Stimulated activated CD8-positive, alpha-beta memory T cell treated with anti-CD3 and anti-CD28 coated beads, Interleukin-4, amount 100 ng/mL, for 1 hour (primary cell): ENCODE measurements at places on chromosomes 12 and 14.

DNA sequence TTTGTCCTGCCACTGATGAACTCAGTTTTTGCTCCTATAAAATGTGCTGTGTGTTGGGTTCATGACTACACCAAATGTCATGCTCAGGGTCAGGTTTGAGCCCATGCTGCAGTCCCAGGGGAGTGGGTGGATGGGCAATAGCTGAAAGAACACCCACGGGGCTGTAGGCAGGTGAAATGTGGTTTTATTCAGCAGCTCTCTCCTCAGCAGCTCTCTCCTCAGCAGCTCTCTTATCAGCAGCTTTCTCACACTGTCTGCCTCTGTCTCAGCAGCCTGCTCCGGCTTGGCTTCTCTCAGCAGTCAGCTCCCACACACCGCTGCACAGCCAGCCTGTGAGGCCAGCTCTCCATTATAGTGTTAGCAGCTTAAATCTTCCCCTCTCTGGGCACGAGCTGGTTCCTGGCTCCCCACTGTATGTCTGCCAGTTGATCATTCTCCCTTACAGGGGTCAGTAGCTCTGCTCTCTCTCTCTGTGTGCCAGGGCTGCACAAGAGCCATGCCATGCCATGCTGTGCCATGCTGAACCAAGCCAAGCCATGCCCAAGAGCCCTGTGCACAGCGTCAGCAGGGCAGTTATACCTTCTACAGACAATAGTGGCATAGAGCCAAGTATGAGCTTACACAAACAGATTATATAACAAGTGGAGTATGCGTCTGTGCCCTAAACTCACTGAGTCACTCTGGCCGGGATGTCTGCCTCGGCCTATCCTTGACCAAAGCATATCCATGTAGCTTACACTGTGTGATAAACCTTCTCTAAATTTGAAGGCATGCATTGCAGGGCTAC lies 303.3 kb upstream of the TMPO start:
- DNase-seq = no peak

DNA sequence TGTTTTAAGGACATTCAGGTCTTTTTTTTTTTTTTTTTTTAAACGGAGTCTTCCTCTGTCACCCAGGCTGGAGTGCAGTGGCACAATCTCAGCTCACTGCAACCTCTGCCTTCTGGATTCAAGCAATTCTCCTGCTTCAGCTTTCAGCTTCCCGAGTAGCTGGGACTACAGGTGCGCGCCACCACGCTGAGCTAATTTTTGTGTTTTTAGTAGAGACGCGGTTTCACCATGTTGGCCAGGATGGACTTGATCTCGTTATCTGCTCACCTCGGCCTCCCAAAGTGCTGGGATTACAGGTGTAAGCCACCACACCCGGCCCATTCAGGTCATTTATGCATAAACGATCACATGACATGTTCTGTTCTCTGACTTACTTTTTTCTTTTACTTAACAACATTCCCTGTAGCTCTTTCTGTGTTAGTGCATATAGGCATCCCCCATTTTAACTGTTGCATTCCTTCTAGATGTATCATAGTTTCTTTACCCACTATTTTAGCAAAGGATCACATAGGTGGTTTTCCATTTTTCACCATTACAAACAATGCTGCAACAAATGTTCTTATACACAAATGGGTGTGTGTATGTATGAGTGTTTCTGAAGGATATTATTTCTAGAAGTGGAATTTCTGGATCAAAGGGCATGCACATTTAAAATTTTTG lies 74.2 kb downstream of the ARF6 start:
- no peak for DNase-seq

DNA sequence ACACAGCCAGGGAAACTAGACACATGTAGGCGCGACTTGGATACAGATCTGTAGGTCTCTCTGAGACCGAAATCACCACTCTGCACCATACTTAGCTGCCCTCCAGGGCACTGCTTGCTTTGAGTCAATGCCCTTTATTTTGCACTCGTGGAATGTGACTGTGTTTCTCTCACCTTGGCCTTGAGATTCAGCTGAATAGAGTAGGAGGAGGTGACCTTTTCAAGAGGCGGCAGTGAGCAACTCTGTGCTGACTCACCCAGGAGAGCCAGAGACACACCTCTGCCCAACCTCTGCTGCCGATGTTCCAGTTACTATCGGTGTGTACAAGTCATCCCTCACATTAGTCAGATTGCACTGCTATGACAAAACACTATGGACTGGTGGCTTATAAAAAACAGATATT lies 583.4 kb downstream of the VRK1 start:
- DNase-seq = peak; percentile 28

DNA sequence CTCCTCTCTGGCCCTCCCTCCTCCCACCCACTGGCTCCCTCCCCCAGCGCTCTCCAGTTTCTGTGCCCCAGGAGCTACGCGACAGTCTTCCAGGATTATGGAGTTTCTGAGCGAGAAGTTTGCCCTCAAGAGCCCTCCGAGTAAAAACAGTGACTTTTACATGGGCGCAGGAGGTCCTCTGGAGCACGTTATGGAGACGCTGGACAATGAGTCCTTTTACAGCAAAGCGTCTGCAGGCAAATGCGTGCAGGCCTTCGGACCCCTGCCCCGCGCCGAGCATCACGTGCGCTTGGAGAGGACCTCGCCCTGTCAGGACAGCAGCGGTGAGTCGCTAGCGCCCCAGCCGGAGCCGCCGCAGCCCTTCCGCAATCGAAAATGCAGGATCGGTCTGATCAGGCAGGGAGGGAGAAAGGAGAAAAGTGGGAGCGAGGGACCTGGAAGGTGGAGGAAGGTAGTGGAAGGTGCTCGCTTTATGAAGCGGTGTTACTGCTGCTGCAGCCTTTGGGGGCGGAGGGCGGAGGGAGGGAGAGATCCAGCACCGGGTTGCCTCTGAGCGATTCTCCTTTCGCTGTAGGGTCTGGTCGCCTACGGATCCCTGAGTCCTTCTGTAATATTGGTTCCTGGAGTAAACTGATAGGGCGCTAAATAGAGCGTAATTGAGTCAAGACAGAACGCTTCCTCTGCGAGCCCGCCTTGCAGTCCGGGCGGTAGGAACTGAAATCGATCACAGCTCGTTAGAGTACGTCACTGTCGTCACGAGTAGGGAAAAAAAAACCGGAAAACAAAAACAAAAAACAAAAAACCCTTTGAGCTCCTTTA lies at the start of gene ALX1:
TSS of gene ALX1 (plus strand) at position 56 of the 819 bp plus-strand sequence. CDS start at position 98, 42 bp downstream.
- DNase-seq = no peak

- DNase-seq = no peak
These were observed 30.7 kb downstream of the DGLUCY start for GRCh38 chr14:91144425-91145145.

DNA sequence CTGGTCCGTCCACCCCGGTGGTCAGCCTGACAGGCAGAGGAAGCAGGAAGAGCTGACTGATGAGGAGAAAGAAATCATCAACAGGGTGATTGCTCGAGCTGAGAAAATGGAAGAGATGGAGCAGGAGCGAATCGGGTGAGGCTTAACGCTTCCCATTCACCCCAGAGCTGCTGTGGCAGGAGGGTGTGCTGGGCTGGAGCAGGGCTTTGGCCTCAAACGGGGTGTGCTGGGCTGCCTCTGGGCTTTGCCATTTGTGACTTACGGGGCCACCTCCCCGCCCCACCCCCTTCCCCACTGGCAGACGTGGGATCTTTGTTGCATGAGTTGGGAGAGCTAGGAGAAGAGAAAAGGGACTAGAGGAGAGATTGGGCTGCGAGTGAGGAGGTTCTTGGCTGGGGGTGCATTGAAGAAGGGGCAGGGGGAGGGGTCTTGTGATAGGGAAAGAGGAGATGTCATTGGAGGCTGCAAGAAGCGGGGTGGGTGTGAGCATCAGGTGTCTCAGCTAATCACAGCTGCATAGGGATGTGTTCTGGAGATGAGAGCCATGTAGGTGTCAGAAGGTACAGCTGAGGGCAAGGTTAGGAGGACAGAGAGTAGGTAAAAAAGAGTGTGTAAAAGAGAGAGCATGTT lies 56.3 kb downstream of the RPH3A start:
- DNase-seq = no peak

DNA sequence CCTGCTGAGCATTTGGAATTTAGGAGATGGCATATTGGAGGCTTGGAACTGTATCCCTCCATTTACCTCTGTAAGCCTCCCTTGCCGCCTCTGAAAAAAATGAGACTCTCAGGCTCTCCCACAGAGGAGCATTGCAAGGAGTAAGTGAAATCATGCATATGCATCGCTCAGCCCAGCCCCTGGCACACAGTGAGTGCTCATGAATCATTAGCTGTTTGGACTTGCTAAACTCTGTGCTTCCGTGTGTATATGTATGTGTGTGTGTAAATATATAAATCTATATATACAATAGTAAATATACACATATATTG lies 17.1 kb upstream of the TBX3 start:
- DNase-seq = no peak

DNA sequence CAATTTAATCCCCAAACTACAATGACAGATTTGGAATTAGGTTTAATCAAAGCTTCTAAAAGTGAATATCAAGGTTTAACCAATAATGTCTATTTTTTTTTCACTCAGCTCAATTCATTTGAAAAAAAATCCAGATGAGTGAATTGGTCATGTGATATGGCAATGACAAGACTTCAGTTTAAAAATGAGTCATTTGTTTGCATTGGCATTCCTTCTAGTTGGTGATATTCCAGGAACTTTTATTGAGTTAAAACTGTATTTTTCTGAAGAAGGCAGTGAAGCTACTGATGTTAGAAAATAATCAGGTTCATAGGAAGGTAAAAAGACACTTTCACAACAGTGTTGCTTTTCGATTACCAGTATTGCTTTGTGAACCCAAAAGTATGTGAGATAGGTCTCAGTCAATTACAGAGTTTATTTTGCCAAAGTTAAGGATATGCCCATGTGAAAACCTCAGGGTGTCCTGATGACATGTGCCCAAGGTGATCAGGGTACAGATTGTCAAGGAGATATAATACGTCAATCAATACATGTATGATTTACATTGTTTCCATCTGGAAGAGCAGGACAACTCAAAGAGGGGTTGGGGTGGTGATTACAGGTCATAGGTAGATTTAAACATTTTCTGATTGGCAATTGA lies 1214.9 kb downstream of the GALC start:
- no peak for DNase-seq

- no peak for DNase-seq
These were observed 369.1 kb upstream of the NOVA1 start for GRCh38 chr14:26966908-26967307.

DNA sequence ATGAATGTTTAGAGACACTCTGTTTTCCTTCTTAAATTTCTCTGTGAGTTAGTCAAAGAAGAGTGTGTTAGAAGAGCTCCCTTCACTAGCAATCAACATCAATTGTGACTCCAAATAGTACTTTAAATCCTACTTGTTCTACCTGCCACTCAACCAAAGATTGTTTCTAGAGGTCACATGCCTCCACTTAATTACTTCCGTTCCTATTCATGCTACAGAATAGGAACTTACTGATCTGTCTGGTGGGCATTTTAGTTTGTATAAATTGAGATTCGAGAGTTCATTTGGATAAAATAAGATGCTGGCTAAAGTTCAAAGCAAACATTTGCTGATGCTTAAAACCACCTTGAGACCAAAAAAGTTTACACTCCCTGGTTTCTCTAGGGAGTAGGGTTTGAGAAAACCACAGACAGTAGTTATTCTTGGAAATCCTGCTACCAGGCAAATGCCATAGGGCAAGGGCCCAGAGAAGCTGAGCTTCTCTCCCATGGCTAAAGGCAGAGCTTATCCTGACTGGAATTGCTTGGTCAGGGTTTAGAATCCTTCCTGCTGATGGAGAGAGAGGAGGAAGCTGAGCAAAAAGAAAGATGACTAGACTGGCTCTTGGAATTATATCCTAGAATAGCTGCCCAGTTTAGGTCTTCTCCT lies 389.6 kb upstream of the ATP2B1 start:
- no peak for DNase-seq

GRCh38 chr12:108966378-108967151 lies 54.3 kb downstream of the SVOP start:
- DNase-seq = no peak

DNA sequence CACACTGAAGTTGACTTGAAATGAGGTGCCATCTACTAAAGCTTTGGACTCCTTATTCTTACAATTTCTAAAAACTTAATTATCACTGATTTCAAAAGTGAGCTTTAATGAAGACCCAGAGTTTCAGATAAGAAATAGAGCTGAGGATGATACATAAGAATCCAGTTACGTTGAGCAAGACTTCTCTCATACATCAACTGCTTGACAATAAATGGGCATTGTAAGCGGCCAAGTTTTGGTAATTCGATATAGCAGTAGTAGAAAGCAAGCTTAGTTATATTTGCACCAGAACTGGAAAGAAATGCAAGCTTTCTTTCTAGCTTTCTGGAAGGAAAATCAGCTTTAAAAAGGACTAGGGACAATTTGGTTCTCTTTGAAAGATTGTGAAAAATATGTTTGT lies 1359.6 kb downstream of the FSCB start:
- DNase-seq = no peak

DNA sequence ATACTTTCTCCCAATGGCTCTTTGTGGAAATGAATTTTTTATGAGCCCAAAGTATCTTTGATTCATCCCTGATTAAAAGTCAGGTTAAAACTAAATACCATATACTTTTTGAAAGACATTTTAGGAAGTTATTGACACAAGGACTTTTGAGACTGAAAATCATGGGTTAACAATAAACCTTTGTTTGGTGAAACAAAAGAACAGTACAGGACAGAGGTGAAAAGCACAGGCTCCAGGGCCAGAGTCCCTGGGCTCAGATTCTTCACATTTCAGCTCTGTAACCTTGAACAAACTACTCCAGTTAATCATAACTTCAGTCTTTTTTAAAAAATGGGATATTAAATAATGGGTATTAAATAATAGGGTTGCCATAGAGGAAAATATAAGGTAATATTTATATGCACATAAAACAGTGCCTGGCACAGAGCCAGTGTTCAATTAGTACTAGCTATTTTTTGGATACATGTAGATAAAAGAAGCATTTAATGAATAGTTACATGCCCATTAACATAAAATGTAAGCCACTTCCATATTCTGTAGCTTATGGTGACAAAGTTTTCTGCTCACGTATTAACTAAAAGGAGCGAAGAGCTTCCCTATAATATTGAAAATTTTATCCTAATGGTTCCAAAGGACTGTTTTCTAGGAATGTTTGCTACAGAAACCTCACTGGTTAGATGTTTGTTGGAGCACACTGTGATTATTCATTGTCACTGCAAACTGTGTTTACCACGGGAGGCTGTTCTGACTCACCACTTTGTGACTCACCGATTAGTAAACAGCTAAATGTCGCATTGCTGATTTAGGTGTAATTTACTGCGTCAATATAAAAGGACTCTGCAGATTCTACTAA lies 255.4 kb downstream of the DAD1 start:
- DNase-seq = no peak

GRCh38 chr12:69430942-69431590 lies 39.1 kb upstream of the FRS2 start:
- DNase-seq = no peak

GRCh38 chr14:104892531-104893434 lies 27.7 kb downstream of the CEP170B start:
- DNase-seq = no peak

DNA sequence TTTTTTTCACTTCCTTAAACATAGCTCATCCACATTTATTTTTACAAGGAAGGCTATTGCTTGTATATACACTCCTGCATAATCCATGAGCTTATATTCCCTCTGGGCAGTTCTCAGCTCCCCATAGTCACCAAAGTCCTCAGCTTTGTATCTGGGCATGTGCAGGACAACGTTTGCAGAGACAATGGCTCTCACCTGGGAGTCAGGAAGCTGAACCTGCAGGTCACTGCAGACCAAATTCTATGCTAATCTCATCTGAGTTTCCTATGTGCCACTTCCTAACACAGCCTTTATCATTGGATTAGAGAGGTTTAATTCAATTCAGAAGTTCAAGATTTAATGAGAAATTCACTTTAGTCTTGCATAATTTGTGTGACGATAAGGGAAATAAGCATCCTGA lies 131.5 kb downstream of the KCNK10 start:
- no peak for DNase-seq
